ENCODE measurements at places on chromosomes 7 and 10.

DNA sequence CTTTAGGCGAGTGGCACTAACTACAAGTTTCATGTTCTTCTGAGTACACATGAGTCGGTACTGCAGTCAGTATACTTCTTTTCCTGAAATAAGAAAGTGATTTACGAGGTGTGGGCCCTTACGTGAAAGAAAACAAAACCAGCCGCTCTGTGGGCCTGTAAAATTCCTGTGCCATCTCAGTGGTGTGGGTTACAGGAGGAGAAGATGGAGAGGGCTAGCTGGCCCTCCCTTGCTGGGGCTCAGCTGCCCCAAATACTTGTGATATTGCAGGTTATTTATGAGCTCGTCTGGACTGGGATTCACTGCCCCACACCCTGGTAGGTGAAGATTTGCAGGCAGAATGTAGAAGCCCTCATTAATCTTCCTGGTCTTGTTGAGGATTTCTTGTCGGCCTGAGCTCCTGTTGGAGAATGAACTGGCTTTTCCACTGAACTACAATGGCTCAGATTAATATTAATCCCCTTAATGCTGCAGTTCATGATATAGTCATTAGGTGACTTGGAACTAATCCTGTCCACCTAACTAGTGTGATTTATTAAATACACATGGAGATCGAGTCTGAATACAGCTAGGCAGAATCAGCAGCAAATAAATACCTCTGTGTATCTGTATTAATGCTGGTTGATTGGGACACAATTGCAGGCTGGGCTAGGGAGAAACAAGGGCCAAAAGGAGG lies 68.0 kb downstream of the GBF1 start:
- no peak for DNase-seq

GRCh38 chr10:31838065-31838464 lies 90.6 kb downstream of the ARHGAP12 start:
- DNase-seq: no peak

DNA sequence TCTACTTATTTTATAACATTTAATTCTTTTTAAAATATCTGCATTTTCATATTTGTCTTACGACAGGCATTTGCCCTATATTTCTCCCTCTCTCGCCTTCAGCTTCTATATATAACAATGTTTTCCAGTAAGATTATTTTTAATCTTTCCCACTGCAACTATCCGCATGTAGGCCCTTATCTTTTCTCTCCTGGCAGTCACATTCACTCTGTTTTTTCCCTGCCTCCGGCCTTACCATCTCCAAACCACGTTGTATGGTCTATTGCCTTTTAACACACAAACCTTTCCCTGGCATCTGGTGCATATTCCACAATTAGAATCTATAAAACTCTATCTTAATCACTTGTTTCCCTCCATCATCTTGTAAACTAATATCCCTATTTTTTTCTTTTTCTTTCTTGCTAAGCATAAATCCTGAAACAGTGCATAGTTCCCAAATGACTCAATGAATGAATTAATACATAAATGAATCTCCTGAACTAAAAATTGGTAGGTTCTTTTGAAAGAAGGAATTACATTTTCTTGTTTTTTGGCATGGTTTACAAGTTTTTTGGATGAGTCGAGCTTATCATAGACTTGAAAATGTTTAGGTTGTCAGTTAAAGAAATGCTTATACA lies 173.2 kb downstream of the SEMA3A start:
- DNase-seq: no peak

DNA sequence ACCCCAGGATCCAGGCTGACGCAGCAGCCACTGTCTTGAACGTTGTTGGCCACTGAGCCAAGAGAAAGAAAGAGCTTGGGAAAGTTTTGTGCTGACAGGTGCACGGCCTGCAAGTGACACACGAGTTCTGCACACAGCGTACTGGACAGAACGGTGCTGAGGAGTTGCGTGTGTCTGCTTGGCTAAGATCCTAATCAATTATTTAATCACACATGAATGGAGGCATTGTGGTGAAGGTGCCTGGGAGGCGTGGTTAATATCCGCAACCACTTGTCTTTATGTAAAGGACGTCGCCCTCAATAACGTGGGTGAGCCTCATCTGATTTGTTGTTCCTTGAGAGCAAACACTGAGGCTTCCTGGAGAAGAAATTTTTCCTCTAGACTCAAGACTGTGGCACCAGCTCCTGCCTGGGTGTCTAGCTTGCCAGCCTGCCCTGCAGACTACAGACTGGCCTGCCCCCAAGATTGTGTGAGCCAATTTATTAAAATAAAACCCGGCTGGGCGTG lies 16.6 kb upstream of the GNA12 start:
- DNase-seq: no peak

Data from RKO (cell line).